ENCODE measurements at places on chromosomes 1 and 21. TPM values are rescaled to one million over a fixed set of nuclear protein-coding genes. Genes with fewer than 3 reads are reported as not detected.

The FMO2 gene
- not detected for total RNA-seq

The U2AF1 gene
- total RNA-seq: 61.5 TPM

The HPDL gene
- total RNA-seq: 0.24 TPM

The DNAJC11 gene
- total RNA-seq: 49.6 TPM

The SMIM1 gene
- 0.82 TPM for total RNA-seq

The HPCAL4 gene
- not detected for total RNA-seq

The LCA5L gene
- total RNA-seq: 0.53 TPM

The LEMD1 gene
- total RNA-seq: not detected

The CELA2B gene
- total RNA-seq: not detected

Measured in glomerular endothelial cell (primary cell).